ENCODE measurements at places on chromosomes 5 and 9.

- no peak for DNase-seq
Measured at GRCh38 chr9:1918622-1919021, 96.5 kb upstream of the SMARCA2 start.

GRCh38 chr5:142821733-142822487 lies 51.7 kb downstream of the ARHGAP26 start:
- peak; percentile 92 for DNase-seq

DNA sequence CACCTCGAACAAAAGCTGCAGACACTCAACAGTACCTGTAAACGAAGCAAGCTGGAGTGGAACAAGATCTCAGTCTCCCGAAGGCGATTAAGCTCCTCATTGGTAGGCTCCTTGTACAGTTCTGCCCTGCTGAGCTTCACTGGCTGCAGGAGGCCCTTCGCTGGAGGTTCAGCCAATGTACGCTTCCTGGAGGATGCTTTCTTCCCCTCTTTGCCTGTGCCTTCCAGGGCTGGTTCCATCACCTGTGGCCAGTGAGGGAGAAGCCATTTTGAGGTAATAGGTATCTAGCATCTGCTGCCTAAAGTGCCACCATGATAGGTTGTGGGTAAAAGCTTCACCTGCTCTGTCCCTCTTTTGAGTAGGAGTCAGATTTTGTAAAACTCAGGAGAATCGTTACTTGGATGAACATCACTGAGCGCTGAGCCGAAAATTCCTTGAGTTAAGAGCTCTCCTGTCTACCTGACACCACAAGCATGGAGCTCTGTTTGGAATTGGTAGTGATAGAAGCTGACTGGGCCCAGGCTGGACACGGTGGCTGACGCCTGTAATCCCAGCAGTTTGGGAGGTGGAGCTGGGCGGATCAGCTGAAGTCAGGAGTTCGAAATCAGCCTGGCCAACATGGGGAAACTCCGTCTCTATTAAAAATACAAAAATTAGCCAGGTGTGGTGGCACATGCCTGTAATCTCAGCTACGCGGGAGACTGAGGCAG lies 1.4 kb downstream of the NOL6 start:
- no peak for DNase-seq

- DNase-seq = no peak
Measured at GRCh38 chr5:82525626-82526025, 247.5 kb upstream of the RPS23 start.

- no peak for DNase-seq
Measured at GRCh38 chr5:149610589-149611255, 29.4 kb downstream of the ARHGEF37 start.

DNA sequence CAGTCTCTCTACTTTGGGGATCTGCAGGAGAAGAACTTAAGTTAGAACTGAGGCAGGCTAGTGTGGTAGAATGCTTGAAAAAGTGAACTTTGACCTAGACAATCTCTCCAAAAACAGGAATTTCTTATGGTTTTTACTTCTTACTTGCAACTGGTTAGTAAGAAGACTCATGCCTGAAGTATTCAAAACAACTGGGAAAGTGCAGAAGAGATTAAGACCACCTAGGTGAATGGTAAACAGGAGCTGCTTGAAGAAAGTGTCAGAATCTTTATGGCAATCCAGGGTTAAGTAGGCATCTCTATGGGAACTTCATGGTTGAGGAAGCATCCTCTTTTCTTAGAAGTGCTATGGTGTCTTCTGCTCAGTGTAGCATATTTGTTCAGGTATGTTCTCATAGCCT lies 428.6 kb upstream of the TLE4 start:
- DNase-seq = no peak

- no peak for DNase-seq
Measured at GRCh38 chr5:132010989-132011621, 353 bp downstream of the ACSL6 start.

DNA sequence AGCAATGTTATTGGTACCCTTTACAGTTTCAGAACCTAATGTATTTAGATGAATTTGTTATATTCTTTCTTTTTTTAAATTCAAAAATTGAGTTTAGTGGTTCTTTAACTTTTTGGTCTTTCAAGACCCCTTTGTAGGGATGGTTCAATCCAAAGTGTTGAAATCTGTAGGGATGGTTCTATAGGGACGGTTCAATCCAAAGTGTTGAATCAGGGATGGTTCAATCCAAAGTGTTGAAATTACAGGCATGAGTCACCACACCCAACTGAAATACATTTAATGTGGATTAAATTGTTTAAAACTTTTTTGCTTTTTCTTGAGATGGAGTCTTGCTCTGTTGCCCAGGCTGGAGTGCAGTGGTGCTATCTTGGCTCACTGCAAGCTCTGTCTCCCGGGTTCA lies 30.6 kb downstream of the SNX2 start:
- no peak for DNase-seq

DNA sequence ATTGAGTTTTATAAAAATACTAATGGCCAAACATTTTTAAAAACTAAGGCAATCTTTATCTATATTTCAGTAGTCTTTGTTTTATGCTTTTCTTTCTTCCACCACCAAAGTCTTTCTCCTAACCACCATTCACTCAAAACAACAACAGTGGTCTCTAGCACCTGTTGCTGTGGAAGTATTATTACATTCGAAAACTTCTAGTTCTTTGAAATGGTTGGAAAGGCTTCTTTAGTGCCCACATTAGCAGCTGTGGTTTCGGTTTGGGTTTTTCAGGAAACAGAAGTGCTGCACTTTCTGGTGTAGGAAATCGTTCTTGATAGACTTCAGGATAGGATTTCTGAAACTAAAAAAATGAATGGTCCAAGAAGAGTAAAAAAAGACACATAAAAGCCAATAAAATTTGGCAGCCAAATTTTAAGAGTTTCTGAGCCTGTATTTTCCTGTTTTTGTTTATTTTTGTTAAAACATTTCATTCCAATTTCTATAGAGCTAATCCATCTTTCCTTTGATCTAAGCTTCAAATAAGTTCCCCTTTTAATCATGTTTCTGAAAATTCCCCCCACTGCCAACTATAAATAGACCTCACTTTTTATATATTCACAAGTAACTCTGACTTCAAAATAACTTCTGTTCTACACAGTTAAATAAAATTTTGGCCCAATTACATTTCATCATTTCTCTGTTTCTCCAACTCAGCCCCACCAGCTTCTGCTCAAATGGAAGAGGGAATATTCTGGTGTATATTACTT lies 102.2 kb downstream of the DEPDC1B start:
- DNase-seq = peak; percentile 49

Data from activated CD4-positive, alpha-beta T cell treated with anti-CD3 and anti-CD28 coated beads, Interleukin-10, Interleukin-2, amounts not matched to agents 100 ng/mL and 50 ng/mL, durations not matched to agents 16 hours and 8 hours (primary cell).